ENCODE measurements at places on chromosomes 1 and 21.
A peak's percentile ranks its signal among the peaks of the same experiment; 100 is the strongest.

DNA sequence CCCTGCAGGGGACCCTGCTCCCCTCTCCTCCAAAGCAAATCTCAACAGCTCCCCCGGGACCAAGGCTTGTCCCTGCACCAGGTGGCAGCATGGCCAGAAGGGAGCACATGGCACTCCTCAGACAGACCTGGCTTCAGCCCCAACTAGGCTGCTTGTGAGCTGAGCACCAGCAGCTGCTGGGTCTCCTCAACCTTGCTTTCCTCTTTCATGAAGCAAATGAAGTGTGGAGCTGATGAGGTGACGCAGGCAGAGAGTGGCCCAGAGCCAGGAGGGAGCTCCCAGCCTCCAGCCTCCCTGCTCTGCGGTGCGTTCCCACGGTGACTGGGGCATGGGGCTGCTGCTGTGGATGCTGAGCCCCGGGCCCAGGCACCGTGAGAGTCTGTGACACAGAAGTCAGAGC lies 34.0 kb downstream of the MEGF6 start:
- no peak for ATAC-seq

DNA sequence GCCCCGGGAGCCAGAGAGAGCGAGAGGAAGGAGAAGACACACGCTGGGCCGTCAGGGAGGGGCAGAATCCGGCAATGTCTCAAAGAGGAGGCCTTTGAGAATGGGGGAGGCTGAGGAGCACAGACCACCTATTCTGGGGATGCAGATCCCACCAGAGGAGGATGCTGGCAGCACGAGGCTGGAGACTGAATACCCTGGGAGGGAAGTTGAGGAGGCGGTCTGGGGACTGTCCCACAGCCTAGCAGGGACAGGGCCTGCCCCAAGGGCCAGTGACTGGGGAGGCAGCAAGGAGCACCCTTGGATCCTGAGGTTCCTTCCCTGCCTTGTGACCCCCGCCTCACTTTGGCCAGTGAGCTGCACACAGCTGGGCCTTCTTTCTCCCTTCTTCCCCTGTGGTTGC lies 49.2 kb downstream of the SLC37A1 start:
- no peak for ATAC-seq

DNA sequence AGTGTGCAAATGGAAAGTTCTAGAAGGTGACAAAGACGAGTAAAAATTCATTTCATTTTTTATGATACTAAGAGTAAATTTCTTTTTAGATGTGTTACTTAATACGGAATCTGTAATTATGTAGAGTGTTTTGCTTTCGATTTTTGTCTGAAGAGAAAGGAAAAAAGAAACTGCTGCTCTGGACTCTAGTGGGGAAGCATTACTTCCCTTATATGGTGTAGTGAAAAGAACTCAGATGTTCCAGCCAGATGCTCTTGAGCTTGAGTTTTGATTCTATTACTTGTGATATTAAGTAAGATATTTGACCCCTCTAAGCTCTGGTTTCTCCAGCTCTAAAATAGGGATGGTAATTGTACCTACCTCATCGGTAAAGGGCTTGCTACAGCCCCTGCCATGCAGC lies 12.2 kb upstream of the GPR161 start:
- peak; percentile 28 for ATAC-seq

DNA sequence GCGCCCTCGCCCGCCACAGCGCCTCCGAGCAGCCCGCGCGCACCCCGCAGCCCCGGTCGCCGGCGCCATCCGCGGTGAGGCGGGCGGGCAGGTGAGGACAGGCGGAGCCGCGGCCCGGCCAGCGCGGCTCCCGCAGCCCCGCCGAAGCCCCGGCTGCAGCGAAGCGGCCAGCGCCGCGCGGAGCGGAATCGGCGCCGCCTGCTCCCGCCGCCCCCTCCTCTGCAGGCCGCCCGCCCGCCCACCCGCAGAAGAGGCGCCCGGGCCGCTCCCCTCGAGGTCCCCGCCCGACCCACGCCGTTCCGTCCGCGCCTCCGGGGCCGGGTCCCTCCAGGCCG lies 1.3 kb downstream of the PRDM16 start:
- ATAC-seq = no peak

DNA sequence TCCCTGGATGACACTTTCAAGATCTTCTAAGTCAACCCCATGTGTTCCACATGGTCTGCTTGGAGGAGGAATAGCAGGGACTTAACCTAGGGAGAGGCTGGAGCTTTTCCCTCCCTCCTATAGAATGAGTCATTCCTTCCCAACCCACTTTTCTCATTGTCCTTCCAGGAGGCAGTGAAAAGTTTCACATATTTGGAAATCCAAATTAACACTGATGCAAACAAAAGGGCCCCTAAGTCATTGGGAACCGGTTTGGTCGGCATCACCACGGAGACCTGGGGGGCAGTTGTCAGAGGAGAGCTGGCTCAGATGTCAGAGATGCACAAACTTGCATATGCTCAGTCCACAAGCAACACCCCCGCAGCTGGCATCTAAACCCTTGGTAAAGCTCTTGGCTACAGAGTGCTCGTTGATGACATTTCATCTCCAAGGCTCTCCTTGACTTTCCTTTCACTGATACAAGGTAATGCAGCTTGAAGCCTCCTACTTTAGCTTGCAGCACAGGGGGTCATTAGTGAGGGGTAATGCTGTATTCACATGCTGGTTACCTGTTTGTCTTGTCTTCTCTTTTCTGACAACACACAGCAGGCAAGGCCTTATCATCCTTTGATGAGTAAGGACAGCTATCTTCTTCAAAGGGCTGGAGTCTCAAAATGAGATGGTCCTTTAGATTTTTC lies 12.3 kb upstream of the LRRC8D start:
- ATAC-seq = no peak

- ATAC-seq = peak; percentile 13
These were observed 3.1 kb downstream of the ATP1A1 start for GRCh38 chr1:116375887-116376728.

DNA sequence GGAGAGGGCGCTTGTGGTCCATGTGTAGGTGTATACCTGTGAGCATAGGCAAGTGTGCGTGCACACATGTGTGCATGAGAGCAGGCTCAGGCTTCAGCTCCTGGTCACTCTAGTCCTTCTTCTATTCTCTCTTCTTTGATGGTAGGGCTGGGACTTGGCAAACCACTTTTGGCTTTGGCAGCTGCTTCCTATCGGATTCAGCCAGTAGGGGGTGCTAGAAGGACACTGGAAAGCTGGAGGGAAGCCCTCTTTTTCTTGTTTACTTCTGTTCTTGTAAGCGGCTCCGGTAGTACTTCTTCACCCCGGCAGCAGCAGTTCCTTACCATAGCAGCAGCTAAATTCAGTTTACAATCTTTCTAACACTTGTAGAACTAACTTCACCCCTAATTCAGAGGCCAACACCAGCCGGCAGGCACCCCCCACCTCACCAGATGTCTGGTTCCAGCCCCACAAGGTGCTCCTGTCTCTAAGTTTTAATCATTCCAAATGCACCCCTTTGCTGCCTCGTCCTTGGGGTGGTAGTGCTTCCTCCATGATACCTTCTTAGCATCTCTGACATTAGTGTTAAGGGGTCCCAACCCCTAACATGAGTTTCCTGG lies 25.1 kb downstream of the NENF start:
- peak; percentile 31 for ATAC-seq

- no peak for ATAC-seq
These were observed 19.9 kb downstream of the TBX19 start for GRCh38 chr1:168300626-168301025.

DNA sequence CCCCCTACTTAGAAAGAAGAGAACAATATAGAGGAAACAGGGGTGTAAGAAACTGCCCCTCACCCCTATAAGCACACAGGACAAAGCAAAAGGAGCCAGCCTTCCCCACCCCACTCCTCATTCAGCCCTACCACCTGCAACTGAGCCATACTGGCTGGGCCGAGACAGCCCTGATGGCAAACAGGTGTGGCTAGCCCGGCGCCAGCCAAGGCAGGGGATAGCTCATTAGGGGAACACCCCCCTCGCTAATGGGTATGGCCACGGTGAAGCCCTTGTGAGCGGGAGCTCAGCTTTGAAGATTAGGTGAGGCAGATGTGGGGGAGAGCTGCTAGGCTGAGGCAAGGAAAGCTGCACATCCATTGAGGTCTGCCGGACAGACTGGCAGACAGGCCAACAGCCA lies 65.5 kb downstream of the ERI3 start:
- no peak for ATAC-seq

DNA sequence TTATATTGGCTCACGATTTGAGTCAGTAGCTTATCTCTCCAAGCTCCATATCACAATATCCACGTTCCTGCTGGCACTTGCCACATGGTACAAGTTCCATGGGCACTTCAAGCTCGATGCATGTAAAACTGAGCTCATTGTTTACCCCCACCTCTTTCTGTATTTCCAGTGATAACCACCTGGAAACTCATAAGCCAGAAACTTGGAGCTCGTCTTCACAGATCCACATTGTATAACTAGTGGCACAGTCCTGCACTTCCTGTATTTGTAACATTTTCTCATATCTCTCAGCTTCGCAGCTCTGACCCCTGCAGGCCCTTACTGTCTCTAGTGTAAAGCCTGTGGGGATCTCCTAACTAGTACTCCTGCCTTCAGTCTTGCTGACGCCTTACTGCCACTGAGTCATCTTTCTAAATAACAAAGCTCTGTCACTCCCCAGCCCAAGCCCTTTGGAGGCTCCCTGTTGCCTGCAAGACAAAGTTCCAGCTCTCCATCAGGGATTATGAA lies 6.5 kb upstream of the C2CD4D start:
- ATAC-seq = peak; percentile 84

DNA sequence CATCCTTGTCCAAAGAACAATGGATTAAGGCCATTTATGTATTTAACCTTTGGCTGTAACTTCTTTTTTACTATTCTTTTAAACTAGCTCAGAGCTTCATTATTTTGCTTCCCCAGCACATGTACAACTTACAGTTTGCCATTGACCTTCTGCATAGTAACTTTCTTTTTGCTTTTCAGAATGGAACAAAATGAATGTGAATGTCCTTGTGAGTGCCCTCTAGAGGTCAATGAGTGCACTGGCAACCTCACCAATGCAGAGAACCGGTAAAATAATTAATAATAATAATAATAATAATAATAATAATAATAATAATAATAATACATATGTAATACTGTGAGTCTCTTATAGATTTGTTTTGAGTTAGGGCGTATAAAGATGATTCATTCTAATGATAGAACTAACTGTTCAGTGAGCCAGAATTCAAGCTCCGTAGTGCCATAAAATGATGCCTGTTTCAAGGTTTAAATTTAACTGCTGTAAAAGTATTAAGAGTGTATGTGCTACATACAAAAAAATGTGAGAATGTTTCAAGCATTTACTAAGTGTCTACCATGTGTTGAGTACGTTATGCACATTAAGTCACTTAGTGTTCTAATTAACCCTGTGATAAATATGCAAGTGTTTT lies 69.0 kb upstream of the RAVER2 start:
- no peak for ATAC-seq

DNA sequence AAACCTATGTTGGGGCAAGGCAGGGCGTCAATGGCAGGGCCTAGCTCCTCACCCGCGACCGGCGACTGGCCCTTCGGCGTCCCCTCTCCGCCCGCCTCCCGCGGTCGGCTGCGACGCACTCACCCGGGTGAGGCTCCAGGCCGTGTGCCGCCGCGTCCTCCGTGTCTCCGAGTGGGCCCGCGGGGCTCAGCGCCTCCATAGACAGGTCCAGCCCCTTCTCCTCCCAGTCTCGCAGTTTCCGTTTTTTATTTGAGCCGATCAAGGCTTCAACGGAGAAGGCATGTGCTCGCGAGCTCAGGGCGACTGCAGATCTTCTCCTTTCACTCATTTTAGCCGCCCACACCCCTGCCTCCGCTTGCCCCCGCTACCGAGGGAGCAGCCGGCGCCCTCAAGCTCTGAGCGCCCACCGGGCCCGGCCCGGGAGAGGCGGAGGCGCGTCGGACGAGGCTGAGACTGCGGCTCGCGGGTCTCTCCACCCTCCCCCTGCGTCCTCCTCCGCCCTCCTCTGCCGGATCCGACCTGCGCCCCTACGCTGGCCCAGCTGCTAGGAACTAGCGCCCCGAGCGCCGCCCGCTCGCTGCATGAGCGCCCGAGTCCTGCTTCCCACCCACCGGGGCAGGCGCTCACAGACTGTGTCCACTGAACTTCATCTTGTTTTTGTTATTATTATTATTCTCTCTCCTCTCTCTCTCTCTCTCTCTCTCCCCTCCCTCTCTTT lies 516 bp downstream of the TBX15 start:
- ATAC-seq = no peak

DNA sequence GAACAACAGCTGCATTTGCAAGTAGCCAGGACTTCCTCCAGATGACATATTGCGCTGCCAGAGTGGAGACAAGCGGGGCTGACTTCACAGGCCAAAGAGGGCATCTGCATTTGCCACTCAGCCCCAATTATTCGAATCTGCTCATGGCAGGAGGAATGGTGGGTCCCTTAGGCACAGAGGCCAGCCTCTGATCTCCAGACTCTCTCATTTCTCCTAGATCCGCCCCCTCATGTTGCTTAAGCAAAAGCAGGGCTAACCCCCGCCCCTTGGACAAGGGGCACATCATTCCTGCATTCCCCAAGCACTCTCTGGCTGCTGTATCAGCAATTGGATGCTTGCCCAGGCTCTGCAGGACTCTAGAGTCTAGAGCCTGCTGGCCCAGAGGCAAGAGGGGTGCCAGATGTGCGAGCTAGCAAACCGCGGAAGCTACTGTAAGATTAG lies 262.4 kb downstream of the ST6GALNAC3 start:
- no peak for ATAC-seq

- no peak for ATAC-seq
These were observed 54.2 kb downstream of the DNTTIP2 start for GRCh38 chr1:93824834-93825233.

DNA sequence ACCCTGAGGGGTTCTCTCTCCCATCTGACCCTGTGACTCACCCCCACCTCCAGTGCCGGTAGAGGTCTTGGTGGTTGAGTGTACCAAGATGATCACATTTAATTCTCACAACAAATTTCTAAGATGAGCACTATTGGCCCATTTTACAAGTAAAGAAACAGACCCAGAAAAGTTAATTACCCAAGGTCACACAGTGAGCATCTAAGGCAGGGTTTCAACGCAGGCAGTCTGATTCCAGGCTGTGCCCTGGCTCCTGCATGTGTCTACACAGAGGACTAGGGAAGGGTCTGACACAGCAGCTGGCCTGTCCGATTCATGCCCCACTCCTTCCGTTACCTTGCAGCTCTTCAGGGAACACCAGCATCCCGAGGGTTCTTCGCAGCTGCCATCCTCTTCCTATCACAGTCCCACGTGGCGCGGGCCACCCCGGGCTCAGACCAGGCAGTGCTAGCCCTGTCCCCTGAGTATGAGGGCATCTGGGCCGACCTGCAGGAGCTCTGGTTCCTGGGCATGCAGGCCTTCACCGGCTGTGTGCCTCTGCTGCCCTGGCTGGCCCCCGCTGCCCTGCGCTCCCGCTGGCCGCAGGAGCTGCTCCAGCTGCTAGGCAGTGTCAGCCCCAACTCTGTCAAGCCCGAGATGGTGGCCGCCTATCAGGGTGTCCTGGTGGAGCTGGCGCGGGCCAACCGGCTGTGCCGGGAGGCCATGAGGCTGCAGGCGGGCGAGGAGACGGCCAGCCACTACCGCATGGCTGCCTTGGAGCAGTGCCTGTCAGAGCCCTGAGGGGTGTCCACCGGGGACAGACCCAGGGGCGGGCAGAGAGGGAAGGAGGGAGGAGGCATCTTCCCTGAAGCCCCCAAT lies 7.5 kb downstream of the NCDN start:
- no peak for ATAC-seq

DNA sequence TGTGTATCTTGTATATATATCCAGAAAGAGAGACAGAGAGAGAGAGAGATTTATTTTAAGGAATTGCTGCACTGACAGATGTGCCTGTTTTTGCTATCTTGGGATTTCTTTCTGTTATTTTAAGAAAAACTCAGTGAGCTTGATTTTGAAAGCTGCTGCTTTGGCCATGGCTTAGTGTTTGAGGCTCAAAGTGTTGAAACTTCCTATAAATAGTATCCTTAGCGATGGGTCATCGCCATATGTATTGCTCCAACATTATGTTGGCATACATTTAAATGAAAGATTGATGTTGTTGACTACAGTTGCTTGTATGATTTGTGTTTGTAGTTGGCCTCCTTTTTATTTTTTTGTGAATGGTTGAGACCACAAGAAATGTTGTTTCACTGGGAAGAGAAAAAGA lies 29.0 kb upstream of the NTPCR start:
- no peak for ATAC-seq

All from activated T-helper 17 cell treated with anti-CD3 and anti-CD28 coated beads, Interleukin-2, amount 50 U/mL, for 72 hours (primary cell).